ENCODE measurements at places on chromosomes 11 and 22.

DNA sequence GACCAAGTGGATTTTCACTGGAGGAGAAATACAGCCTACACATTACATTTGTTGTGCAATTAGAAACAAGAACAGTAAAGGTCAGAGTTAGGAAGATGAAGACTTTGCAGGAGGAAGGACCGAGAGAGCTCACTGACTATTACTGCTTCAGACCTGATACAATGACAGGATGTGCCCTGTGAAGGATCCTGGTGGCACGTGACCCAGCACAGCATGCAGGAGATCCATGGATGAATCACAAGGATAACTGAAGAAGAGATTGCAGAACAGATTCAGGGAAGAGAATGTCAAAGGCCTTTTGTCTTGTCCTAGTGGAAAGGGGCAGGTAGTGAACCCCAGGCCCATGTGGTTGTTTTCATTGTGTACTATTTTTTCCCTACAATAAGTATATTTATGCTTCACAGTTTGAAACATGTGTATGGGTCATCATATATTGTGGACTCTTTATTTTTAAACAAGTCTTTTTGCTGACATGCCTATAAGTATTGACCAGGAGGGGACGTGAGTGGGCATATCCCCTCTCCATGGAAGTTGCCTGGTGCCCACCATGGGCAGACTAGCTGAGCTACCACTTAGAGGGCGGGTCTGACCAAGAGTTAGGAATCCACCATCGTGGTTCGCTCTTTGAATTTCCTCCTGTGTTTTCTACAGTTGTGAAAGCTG, 44.3 kb downstream of the RASSF10 start:
- DNase-seq = no peak

DNA sequence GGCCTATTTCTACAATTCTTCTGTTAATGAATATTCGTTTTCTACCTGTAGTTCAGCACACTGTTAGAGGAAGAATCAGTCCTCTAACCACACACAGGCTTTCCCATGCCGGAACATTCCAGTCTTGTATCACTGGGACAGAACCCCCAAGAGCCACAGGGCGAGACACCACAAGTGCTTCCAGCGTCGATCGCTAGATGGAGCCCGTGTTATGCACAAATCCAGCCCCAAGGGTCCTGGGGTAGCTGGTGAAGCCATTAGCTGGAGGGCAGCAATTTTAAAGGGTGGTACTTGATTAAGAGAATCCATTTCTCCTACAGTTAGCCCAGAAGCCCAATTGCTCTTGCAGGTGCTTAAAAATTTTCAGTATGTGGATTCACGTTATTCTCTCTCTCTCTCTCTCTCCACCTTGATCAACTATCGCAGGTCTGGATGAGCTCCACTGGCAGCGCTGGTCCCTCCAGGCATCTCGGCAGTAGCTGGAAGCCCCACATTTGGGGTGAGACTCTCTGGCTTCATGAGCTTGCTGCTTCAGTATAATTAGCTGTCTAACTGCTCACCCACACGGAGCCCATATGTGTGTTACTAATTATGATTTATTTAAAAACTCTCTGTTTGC, 148.2 kb upstream of the SNX19 start:
- no peak for DNase-seq

- DNase-seq = no peak
Observed at GRCh38 chr11:88337987-88338668, 592 bp upstream of the CTSC start.

DNA sequence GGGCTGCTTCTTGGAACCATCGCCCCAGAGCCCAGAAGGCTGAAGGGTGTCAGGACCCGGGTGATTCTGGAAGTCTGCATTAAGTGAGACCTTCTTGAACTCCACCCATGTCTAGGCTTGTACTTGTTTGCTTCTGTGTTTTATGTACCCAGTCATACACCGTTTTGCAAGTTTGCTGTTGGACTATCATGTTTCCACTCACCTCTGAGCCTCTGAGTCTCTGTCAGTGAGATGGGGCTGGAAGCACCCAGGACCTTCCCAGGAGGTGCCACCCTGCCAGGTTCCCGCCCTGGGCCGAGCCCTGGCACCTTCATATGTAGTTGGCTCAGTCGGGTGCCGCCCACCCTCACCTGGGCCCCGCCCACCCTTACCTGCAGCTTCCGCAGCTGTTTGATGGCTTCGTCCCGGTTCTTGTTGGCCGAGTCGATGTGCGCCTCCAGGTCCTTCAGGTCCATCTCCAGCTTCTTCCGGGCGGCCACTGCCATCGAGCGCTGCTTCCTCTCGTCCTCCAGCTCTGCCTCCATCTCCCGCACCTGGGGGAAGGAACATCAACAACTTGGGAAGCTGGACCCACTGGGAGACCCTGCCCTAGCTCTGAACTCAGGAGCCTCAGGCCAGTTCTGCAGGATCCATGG, 35.1 kb downstream of the APOL1 start:
- DNase-seq = no peak

- no peak for DNase-seq
Observed at GRCh38 chr11:20973940-20974559, 304.7 kb downstream of the NELL1 start.

- no peak for DNase-seq
Observed at GRCh38 chr11:11436715-11437313, 83.8 kb upstream of the CSNK2A3 start.

DNA sequence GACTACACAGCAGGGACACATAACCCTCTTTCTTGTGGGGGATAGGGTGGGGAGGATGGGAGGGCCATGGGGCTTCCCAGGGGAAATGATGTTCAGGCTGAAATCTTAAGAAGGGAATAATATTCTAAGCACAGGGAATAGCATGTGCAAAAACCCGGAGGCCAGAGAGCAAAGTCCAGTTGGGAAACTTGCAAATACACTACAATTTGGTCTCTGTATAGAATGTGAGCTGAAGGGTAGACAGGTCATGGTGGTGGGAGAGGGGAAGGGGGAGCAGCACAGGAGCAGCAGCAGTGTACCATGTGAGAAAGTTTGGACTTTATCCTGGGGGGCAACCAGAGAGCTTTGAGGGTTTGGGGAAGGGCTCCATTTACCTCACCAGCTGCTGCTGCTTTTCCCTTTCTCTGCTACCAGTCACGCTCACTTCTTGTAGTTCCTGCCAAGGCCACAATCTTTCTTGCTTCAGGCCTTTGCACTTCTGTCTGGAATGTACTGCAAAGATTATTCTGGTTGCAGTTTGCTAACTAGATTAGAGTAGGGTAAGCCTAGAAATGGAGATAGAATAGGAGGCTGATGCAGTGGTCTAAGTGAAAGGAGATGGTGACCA, 43.0 kb downstream of the KREMEN1 start:
- DNase-seq = no peak

DNA sequence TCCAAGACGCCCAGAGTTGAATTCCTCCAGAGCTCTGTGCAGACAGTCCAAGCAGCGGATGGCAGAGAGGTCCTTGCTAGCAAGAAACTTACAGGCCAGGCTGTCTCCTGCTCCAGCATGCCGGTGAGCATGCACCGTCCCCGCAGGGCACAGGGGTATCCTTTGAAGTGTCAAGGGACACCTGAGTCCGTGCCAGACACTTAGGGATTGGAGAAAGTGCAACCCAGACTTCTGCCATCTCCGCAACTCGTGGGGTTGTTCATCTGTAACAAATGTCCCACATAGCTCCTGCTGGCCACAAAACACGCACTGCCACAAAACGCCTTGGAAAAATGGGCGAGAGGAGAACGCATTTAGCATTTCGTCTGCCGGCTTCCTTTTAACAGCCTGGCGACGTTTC, 13.3 kb downstream of the TSPO start:
- DNase-seq = no peak

DNA sequence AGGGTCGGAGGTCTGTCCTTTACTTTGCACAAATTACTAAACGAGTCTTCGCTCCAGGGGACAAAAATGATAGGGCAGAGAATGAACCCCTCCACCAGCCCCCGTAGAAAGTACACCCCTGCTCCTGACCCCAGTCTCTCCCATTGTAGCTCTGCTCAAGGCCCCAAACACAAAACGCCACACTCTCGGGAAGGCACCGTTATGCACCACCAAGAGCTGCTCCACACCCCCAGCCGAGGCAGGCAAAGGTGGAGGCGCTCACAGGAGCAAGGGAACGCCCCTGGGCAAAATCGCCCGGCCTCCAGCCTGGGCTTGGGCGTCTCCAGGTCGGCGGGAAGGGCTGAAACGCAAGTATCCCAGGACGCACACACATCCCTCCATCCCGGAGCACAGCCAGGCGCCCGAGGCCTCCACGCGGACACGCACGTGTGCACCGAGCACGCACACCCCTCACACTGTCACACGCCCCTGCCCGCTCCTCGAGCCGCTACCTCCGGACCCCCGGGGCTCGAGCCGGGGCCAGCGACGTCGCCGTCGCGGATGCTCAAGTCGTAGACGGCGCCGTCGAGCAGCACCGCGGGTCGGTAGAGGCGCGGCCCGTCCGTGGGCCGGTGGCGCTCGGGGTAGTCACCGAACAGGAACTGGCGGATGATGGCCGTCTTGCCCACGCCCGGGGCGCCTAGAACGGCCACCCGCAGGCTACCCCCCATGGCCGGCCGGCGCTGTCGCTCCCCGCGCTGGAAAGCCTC, 786 bp downstream of the RASL10A start:
- DNase-seq = no peak

DNA sequence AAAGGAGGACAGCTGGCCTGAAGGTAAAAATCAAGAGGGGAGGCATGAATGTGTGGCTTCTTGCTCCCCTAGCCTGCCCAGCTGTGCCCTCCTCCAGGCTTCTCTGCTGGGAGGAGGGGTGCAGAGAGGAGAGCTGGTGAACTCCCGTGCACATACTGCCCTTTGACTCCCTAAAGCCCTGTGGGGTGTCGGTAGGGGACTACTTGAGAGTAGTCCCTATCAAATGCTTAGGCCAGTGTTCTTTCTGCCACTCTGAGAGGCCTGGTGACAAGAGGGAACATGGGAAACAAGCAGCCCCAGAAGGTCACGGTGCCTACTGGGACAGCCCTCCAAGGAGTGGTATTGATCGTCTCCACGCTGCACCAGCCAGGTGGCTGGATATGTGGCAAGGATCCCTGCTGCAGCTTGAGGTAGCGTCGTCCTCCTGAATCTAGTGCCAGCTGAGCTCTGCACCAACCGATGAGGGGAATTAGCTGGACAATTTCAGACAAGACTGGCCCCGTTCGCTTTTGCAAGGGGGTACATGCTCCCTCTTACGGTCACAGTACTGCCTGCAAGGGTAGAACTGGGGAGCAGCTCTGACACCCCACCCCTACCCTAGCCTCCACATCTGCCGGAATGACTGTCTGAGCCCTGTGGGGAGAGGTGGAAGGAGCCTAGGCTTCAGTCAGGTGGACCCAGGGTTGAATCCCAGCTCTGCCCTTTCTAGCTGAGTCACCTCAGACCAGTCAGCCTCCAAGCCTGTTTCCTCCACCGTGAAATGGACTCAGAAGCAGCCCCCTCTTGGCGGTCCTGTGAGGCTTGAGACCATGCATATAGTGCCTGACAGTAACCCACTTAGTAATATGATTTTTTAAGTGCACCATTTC, 17.1 kb upstream of the C11orf96 start:
- DNase-seq = no peak

DNA sequence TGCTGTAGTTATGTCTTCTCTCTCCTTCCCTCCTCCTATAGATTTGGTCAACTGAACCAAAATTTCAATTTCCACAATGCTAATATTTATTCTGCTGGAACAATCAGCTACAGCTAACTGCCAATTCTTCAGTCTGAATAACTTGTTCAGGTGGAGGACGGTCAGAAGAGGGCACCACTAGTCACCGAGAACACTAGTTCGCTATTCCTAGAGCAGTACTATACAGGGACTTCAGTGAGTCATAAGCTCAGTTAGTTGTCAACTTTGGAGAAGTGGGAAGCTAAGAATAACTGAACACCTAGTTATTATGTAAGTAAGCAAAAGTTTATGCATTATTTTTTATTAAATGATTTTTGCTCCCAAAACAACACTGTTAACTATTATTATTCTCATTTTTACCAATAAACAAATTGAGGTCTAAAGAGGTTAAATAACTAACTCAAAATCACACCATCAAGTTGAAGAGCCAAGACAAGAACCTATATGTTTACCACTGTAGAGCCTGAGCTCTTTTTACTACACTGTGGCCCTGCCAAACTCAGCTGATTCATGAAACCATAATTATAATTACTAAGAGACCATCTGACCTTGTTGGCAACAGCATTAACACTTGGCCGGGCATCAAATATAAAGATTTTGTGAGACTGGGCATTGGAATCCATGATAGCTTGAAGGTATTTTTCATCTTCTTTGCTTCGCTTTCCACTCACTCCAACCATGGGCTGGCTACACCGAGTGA, 59.0 kb downstream of the CEP57 start:
- DNase-seq = no peak

DNA sequence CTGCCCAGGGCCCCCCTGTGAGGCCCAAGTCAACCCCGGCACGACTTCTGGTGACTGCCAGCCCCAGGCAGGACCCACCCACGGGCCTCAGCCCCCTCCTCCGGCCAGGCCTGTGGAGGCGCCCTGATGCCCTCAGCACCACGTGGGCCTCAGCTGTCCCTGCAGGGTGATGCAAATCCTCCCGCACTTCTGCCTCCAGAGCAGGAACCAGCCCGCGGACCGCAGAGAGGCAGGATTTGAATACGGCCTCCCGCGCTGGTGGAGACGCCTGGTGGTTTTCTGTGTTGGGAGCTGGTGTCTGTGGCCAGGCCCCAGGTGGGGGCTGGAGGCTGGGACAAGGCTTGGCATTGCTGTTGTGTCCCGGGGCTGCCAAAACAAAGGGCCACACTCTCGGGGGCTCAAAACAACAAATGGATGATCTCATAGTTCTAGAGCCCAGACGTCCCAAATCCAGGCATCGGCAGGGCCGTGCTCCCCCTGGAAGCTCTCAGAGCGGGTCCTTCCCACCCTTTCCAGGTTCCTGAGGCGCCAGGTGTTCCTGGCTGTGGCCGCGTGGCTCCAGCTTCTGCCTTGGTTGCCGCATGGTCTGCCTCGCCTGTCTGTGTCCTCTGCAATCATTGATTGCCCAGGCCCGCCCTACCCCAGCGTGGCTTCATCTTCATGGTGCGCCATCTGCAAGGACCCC, 19.4 kb downstream of the TRPM5 start:
- no peak for DNase-seq

- no peak for DNase-seq
Observed at GRCh38 chr22:31488988-31489617, 539 bp downstream of the EIF4ENIF1 start.

- DNase-seq = no peak
Observed at GRCh38 chr11:63937713-63938478, 906 bp upstream of the NAA40 start.

GRCh38 chr11:67118181-67118766, 789 bp upstream of the KDM2A start:
- no peak for DNase-seq

DNA sequence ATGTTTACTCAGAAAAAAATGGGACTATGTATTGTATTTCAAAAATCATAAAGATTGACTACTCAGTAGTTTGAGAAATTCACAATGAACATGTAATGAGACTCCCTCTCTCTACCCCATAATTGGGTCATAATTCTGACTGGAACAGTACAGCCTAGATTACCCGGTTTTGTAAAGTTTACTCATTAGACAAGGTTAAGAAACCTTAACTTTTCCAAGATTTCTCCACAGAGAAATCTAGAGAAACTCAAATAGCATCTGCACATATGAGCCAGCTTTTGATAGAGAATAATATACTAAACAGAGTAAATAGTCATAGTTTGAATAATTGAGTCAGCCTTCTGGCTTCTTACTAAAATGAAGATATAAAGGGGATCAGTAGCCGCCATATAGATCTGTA, 331.1 kb upstream of the MPPED2 start:
- DNase-seq = no peak

- DNase-seq = no peak
Observed at GRCh38 chr11:1750481-1750839, at the start of gene IFITM10. Gene IFITM10 (minus strand): TSS chr11:1750595. CDS start chr11:1750442, 153 bp downstream.

- DNase-seq = no peak
Observed at GRCh38 chr11:133941546-133941945, 15.2 kb downstream of the IGSF9B start.

Data from NCI-H2107 (cell line).